ENCODE measurements at places on chromosomes 16 and 17. TPM values are rescaled to one million over a fixed set of nuclear protein-coding genes. Genes with fewer than 3 reads are reported as not detected.

The ABAT gene
- total RNA-seq = 15.4 TPM

The HAS3 gene
- total RNA-seq = 0.32 TPM

The TBC1D3B gene
- total RNA-seq = 1.5 TPM

The PMFBP1 gene
- not detected for total RNA-seq

The MRPL58 gene
- total RNA-seq = 48.1 TPM

The ABCC12 gene
- not detected for total RNA-seq

- DNase-seq = no peak
- H3K36me3 ChIP-seq = no peaks in the 10 kb centered on the region
- no peak overlapping the region for H3K4me3 ChIP-seq
- peaks cover 71% of the 10 kb centered on the region for H3K4me1 ChIP-seq
Observed at GRCh38 chr16:8959921-8960787, 3.6 kb downstream of the USP7 start.

DNA sequence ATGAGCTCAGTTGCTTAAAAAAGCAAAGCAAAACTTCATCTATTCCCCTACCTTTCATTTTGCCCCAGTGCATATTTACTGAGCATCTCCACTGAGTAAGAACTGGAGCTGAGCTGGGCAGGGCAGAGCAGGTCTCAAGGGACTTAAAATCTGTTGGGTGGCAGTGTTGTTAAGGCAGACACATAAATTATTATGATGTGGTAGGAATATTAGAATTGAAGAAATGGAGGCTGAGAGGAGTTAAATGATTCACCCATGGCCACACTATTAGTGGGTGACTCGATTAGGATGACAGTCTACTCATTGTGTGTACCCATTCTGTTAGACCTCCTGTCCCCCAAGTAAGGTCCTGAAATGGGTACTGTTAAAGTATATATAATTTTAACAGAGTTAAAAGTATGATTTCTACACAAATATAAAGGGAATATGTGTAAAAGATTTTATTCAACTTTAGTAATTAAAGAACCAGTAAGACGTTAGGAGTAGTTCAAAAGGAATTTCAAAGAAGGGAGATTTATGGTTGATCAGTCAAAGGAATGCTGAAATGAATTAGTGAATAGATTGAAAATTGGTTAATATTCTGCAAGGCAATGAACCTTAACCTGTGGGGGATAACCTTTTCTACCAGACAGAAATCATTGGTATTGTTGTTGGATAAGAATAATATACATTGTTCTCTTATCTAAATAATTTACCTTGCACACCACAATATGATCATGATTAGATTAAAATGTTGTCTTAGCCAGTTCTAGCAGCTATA is 17.5 kb downstream of the ITGB3 start:
- peaks cover 38% of the 10 kb centered on the region for H3K4me1 ChIP-seq
- no peak overlapping the region for H3K4me3 ChIP-seq
- no peak for DNase-seq
- H3K36me3 ChIP-seq = no peaks in the 10 kb centered on the region
- no peaks in the 10 kb centered on the region for H3K27me3 ChIP-seq
- no peak overlapping the region for H3K27ac ChIP-seq

DNA sequence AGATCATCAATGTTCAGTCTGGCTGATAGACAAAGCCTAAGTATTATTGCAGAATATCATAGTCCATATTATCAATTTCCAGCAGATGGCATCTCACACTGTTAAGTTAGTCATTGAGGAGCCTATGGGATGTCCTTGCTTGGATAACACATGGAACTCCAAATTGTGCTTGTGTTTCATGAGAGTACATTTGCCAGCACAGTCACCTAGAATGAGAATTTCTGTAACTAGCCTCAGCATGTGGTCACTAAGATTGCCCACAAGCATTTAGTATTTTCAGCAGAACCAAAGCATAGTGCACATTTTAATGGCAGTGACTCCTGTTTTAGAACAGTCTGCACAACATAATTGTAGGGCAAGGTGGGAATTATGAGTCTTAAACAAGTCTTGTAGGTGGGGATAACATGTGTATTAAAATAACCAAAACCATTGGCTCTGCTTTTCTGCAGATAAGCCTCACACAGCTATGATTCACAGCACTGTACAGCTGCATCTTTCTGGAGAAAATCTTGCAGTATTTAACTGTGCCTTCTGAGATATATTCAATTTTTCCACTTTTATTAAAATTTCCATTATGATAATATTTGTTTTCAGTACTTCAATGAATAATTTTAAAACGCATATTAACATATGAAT is 882.8 kb upstream of the SOX9 start:
- H3K27me3 ChIP-seq = no peaks in the 10 kb centered on the region
- no peak overlapping the region for H3K4me3 ChIP-seq
- no peaks in the 10 kb centered on the region for H3K4me1 ChIP-seq
- no peak overlapping the region for H3K27ac ChIP-seq

DNA sequence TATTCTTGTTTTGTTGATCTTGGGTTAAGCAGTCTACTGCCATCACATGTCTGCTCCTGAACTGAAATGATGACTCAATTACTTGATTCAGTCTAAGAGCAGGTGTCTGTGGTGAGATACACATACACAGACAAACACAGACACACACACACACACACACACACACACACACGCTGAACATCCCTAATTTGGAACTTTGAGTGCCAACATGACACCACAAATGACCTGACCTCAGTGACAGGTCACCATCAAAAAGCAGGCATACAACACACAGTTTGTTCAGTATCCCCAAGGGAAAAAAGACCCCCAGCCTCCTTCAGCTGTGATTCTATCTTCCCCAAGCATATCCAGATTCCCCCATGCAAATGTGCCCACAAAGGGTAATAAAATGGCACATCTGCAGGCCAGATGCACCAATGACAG is 130.1 kb upstream of the TMEM97 start:
- no peak for DNase-seq
- no peaks in the 10 kb centered on the region for H3K4me1 ChIP-seq
- H3K4me3 ChIP-seq = no peak overlapping the region
- no peak overlapping the region for H3K27ac ChIP-seq

GRCh38 chr17:2174468-2175293 is 119.8 kb downstream of the HIC1 start:
- peak overlapping the region; percentile 65 for H3K27ac ChIP-seq
- H3K4me3 ChIP-seq = no peak overlapping the region
- H3K4me1 ChIP-seq = peaks cover 100% of the 10 kb centered on the region
- peaks cover 10% of the 10 kb centered on the region for H3K36me3 ChIP-seq

DNA sequence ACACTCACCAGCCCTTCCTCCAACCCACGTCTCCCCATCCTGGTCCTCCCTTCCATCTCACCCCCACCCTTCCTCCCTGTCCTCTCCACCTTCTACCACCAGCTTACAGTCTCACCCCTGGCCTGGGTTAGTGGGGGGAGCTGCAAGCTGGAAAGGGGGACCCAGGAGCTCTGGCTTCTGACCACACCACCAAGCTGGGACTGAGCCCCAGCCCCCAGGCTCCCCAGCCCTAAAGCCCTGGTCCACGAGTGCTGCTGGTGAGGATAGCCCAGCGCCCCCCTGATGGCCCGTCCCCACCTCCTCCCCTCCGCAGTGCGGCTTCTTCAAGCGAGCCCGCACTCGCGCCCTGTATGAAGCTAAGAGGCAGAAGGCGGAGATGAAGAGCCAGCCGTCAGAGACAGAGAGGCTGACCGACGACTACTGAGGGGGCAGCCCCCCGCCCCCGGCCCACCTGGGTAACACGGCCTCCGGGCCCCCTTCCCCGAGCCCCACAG is 7.2 kb upstream of the PDK2 start:
- no peak for DNase-seq
- H3K27me3 ChIP-seq = no peaks in the 10 kb centered on the region
- peaks cover 40% of the 10 kb centered on the region for H3K36me3 ChIP-seq
- no peak overlapping the region for H3K27ac ChIP-seq
- H3K4me3 ChIP-seq = no peak overlapping the region

- H3K4me1 ChIP-seq = peaks cover 100% of the 10 kb centered on the region
- H3K27ac ChIP-seq = peak overlapping the region; percentile 47
- no peaks in the 10 kb centered on the region for H3K27me3 ChIP-seq
- H3K4me3 ChIP-seq = no peak overlapping the region
- no peak for DNase-seq
- H3K36me3 ChIP-seq = no peaks in the 10 kb centered on the region
Observed at GRCh38 chr16:24991349-24991748, 23.8 kb downstream of the ARHGAP17 start.

DNA sequence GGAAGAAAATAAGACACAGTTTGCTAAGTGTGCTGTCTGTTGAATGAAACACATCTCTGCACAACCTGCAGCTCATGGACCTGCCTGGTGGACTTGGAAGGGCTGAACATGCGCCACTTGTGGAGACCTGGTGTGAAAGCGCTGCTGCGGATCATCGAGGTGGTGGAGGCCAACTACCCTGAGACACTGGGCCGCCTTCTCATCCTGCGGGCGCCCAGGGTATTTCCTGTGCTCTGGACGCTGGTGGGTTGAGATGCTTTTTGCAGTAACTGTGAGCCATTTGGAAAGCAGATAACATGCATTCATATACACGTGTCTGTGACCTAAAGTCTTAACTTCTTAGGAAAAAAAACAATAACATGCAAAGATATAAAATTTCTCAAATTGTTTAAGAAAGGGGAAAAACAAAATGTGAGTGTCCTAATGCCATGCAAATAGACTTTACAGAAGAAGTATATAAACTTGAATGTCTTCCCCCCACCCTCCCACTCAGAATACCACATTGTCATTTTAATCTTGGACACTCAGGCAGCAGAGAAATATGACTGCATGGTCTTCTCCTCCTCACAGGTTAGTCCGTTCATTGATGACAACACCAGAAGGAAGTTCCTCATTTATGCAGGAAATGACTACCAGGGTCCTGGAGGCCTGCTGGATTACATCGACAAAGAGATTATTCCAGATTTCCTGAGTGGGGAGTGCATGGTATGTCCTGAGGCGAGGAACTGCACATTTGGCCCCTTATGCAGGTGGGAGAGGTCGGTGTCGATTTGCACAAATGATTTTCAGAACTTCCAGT is 65.6 kb downstream of the SEC14L1 start:
- no peaks in the 10 kb centered on the region for H3K27me3 ChIP-seq
- no peak for DNase-seq
- H3K36me3 ChIP-seq = peaks cover 15% of the 10 kb centered on the region

DNA sequence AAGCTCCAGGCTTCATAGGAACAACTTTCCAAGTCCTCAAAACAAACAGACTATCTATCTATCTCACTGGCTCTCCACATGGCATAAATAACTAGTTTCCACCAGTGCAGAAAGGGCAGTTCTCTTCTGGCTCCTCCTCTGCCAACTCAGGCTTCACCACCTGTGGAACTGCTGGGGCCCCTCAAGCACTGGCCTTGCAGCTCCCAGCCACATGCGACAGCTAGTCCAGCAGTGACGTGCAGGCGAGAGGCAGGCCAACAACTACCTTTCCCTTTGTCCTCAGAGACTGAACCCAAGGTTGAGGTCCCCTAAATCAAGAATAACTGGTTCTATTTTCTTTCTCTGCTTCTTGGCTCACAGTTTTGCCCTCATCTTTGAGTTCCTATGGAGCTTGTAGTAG is 137.6 kb downstream of the AATF start:
- no peaks in the 10 kb centered on the region for H3K4me1 ChIP-seq
- H3K27ac ChIP-seq = no peak overlapping the region
- no peak for DNase-seq

GRCh38 chr16:48442379-48442778 is 57.2 kb upstream of the SIAH1 start:
- no peak for DNase-seq
- H3K4me1 ChIP-seq = peaks cover 21% of the 10 kb centered on the region
- H3K4me3 ChIP-seq = no peak overlapping the region
- H3K27ac ChIP-seq = no peak overlapping the region
- H3K27me3 ChIP-seq = no peaks in the 10 kb centered on the region
- H3K36me3 ChIP-seq = no peaks in the 10 kb centered on the region

DNA sequence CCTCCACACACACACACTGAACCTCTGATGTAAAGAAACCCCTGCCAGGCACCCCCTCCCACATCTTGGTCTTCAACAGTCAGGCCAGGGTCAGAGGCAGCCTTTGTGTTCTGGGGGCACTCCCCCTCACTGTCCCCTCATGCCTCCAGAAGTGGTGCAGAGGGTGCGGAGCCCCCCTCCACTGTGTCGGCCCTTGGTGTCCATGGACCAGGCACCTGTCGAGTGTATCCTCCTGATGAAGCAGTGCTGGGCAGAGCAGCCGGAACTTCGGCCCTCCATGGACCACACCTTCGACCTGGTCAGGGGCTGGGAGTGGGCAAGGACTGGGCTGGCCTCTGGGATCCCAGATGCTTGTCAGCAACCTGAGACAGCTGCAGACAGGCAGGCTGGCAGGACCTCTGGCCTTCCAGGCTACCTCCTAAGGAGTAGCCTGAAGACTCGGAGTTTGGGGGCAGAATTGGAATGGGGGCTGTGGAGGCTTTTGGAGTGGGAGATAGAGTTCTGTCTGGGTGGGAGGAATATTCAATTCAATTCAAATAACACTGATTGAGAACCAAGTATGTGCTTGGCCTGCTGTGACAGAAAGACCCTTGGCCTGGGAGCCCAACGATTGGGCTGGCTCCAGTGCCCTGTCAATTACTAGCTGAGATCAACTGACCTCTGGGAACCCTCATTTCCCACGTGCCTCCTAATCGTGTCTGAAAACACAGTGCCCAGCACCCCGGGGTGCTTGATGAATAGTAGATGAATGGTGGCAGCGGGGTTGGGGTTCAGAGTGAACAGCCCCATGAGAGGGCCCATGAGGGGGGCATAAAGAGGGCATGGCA is 11.5 kb downstream of the GUCY2D start:
- no peak overlapping the region for H3K4me3 ChIP-seq
- H3K27me3 ChIP-seq = peaks cover 14% of the 10 kb centered on the region
- no peak for DNase-seq
- peaks cover 19% of the 10 kb centered on the region for H3K4me1 ChIP-seq

GRCh38 chr17:61616783-61617182 is 25.8 kb upstream of the NACA2 start:
- H3K27me3 ChIP-seq = no peaks in the 10 kb centered on the region
- H3K4me1 ChIP-seq = no peaks in the 10 kb centered on the region
- no peak for DNase-seq

GRCh38 chr17:67121316-67121891 is 77.0 kb downstream of the CACNG1 start:
- H3K27me3 ChIP-seq = no peaks in the 10 kb centered on the region
- DNase-seq = peak; percentile 13
- peaks cover 54% of the 10 kb centered on the region for H3K36me3 ChIP-seq
- H3K4me1 ChIP-seq = peaks cover 10% of the 10 kb centered on the region
- H3K4me3 ChIP-seq = no peak overlapping the region

All from heart right ventricle (tissue), 16 donors.